ENCODE measurements at places on chromosomes 13 and 19.

DNA sequence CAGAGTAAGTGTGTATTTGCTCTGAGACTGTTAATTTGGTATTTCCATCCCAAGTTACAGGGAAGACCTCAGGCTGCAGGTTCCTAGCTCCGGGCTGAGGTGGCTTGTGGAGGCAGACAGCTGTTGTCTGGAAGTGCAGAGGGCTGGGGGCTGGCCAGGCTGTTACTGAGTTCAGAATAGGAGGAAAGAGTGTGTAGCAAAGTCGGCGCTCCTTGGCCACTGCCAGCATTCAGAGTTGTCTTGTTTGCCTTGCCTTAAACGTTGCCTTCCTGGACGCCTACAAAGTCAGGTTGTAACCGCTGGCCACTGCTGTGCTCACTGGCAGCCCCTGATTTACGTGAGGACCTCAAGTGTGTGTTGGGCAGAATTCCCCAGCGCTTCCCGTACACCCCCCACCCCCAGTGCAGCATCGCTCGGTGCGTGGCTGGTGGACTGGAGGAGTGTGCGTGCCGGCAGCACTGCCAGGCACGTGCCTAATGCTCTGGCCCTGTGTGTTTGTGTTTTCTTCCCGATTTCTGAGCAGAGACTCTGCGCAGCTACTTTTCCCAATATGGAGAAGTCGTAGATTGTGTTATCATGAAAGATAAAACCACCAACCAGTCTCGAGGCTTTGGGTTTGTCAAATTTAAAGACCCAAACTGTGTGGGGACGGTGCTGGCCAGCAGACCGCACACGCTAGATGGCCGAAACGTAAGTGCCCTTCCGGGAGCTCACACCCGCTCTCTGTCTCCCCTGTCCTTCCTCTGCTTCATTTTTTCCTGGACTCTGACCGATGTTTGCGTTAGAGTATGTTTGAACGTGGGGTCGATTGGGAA lies 10.5 kb downstream of the DAZAP1 start:
- no peak overlapping the region for H3K4me3 ChIP-seq
- H3K27ac ChIP-seq: no peak overlapping the region
- no peaks in the 10 kb centered on the region for H3K27me3 ChIP-seq
- H3K4me1 ChIP-seq: peaks cover 8% of the 10 kb centered on the region

DNA sequence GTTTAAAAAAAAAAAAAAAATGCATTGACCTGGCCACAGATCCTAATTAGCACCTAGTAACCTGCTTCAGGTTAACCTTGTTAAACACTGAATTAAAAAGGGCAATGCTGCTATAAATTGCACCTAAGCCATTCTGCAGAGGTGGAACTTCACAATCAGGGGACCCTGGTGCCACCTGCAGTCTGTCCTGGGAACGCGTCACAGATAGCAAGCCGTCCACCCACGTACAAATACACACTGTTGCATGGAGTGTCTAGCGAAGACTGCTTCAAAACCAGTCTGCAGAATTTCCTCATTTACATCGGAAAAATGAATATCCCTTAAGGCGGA lies 169.3 kb downstream of the COL4A1 start:
- peaks cover 17% of the 10 kb centered on the region for H3K4me1 ChIP-seq
- no peak overlapping the region for H3K27ac ChIP-seq
- H3K27me3 ChIP-seq: no peaks in the 10 kb centered on the region
- H3K36me3 ChIP-seq: no peaks in the 10 kb centered on the region

DNA sequence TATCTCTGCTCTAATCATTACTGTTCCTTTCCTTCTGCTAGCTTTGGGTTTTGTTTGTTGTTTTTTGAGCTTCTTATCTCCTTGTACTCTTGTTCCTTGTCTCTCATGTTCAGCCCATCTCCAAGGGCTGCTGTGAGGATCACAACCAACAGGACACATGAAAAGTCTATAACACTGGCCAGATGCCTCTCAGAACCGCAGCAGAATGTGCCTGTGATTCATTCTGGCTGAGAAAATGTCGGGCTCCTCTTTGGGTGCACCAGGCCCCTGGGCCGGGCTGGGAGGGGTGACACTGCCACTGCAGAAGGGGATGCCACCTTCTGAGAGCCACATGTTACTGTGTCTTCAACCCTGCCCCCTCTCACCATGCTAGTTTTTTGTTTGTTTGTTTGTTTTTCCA lies 48.0 kb downstream of the GGACT start:
- H3K36me3 ChIP-seq: no peaks in the 10 kb centered on the region
- no peak for DNase-seq
- H3K4me1 ChIP-seq: no peaks in the 10 kb centered on the region
- H3K27ac ChIP-seq: no peak overlapping the region
- no peaks in the 10 kb centered on the region for H3K27me3 ChIP-seq

DNA sequence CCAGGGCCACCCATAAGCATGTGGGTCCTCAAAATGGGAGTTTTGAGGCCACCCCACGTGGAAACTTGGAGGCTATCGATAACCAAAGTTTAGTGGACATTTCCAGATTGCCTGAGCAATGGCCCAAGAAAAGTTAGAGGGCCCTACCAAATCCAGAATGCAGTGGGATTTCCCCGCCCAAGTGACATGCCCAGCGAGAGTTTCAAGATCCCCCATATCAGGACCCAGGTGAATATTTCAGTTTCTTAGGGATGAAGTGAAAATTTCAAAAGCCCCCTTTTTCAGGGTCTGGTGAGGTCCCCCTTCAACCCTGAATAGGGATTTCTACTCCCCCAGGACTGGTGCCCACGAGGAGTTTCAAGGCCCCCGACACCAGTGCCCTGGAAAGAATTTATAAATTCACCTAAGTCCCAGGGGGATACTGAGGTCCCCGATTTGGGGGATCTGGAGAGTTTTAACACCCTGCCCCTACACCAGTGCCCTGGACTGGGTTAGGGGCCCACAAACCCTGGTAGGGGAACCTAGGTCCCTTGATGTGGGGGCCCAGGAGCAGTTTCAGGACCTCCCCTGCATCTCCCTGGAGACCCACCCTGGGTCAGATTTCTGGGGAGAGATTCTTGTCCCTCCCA lies 695 bp downstream of the BST2 start:
- H3K36me3 ChIP-seq: no peaks in the 10 kb centered on the region
- peak overlapping the region; percentile 51 for H3K27ac ChIP-seq
- no peaks in the 10 kb centered on the region for H3K27me3 ChIP-seq
- no peak for DNase-seq
- H3K4me3 ChIP-seq: no peak overlapping the region
- H3K4me1 ChIP-seq: peaks cover 3% of the 10 kb centered on the region

GRCh38 chr13:22240716-22241115 lies 569.8 kb downstream of the FGF9 start:
- no peaks in the 10 kb centered on the region for H3K27me3 ChIP-seq
- no peak overlapping the region for H3K4me3 ChIP-seq
- H3K4me1 ChIP-seq: peaks cover 9% of the 10 kb centered on the region
- H3K27ac ChIP-seq: no peak overlapping the region
- DNase-seq: no peak

GRCh38 chr19:1177322-1178114 lies 3.5 kb upstream of the SBNO2 start:
- H3K4me3 ChIP-seq: no peak overlapping the region
- DNase-seq: peak; percentile 65
- no peaks in the 10 kb centered on the region for H3K27me3 ChIP-seq

DNA sequence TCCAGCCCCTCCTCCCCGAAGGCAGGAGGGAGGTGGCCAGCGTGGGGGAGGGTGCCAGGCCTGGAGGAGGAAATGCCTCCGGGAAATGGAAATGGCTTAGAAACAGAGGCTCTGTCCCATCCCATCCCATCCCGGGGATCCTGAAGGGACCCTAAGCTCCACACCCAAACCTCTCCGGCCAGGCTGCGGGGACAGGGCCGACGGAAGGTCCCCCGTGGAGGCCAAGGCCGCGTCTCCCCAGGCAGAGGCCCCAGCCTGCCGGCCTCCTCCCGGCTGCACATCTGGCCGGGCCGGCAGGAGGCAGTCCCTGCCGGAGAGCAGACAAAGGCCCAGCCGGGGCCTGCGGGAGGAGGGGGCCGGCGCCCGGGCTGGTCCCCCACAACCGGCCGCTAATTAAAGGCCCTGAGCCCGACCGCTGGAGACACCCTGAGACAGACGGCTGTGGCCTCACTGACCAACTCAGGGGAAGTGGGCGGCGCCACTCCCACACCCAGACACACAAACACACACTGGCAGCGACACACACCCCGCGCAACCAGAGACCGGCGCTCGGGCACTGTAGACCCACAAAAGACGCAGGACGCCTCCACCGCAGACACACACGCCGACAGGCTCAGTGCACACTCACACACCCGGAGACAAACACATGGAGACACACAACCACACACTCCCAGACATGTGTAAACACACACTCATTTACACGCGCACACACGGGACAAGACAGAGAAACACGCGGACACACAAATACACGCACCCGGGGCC lies 1.1 kb downstream of the ADAMTS10 start:
- no peaks in the 10 kb centered on the region for H3K36me3 ChIP-seq
- H3K27me3 ChIP-seq: no peaks in the 10 kb centered on the region
- peaks cover 9% of the 10 kb centered on the region for H3K4me1 ChIP-seq
- DNase-seq: peak; percentile 90

DNA sequence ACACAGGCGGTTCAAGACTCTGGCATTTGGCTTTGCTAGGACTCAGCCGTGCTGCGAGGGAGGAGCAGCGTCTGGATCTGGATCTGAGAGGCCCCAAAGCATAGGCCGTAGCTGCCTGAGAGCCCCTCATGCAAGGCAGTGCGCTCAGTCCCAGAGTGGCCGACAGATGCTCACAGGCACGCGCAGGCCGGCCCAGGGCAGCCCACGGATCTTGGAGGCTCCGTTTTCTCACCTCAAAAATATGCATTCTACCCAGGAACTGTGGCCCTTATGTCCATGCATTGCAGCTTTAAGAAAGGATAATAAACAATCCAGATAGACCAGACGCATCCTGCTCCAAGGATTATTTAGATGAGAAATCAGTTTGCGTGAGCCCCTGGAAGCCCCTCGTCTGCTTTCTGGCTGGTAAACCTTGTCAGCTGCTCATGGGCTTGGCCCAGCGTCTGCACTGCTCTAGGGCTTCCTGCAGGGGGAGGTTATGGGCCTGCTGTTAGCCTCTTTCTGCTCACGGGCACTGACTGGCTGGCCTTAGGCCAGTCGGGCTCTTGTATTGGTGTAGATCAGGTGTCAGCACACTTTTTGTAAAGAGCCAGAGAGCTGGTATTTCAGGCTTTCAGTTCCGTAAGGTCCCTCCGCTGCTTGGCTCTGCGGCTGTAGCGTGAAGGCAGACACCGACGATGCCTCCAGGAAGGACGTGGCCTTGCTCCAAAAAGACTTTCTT lies 24.2 kb downstream of the TEX29 start:
- no peaks in the 10 kb centered on the region for H3K4me1 ChIP-seq
- no peaks in the 10 kb centered on the region for H3K36me3 ChIP-seq
- H3K4me3 ChIP-seq: no peak overlapping the region
- no peak overlapping the region for H3K27ac ChIP-seq

- no peak overlapping the region for H3K27ac ChIP-seq
- DNase-seq: no peak
- H3K4me3 ChIP-seq: no peak overlapping the region
- no peaks in the 10 kb centered on the region for H3K4me1 ChIP-seq
- H3K36me3 ChIP-seq: no peaks in the 10 kb centered on the region
These were observed 472.8 kb downstream of the FGF9 start for GRCh38 chr13:22143671-22144070.

DNA sequence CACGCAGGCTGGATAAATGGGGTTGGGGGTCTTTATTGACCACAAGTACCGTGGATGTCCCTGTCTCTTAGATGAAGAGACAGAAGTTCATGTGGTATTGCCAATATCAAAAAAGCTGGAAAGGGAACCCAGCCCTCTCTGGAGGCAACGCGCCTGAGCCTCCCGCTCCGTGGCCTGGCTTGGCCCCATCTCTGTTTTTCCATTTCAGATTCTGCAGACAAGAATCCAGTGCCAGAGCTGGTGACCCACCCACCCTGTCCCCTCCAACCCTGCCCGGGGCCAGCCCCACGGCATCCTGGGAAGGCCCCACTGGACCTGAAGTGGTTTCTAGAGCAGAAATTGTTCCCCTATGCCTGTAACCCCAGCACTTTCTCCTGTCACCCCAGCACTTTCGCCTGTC lies 57.7 kb downstream of the PTPRS start:
- peaks cover 5% of the 10 kb centered on the region for H3K36me3 ChIP-seq
- no peaks in the 10 kb centered on the region for H3K4me1 ChIP-seq
- H3K27me3 ChIP-seq: no peaks in the 10 kb centered on the region
- no peak overlapping the region for H3K4me3 ChIP-seq
- H3K27ac ChIP-seq: no peak overlapping the region

DNA sequence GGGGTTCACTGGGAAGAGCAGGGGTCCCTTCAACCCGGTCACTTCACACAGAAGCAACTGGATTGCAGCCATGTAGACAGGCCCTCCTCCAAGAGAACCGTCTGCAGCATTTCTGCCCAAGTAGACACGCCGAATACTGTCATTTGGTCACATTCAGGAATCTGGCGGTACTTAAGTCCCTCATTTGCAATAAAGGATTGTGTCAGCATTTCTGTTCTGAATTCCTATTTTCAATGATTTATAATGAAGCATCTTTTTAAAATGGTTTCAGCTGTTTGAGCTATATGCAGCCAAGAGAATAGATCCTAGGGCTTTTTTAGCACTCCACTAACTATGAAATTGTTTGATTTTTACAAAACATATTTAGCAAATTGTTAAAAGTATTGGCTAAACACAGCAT lies 143.5 kb upstream of the SOX1 start:
- no peaks in the 10 kb centered on the region for H3K27me3 ChIP-seq
- H3K36me3 ChIP-seq: no peaks in the 10 kb centered on the region
- no peak for DNase-seq
- H3K4me3 ChIP-seq: no peak overlapping the region
- no peak overlapping the region for H3K27ac ChIP-seq

DNA sequence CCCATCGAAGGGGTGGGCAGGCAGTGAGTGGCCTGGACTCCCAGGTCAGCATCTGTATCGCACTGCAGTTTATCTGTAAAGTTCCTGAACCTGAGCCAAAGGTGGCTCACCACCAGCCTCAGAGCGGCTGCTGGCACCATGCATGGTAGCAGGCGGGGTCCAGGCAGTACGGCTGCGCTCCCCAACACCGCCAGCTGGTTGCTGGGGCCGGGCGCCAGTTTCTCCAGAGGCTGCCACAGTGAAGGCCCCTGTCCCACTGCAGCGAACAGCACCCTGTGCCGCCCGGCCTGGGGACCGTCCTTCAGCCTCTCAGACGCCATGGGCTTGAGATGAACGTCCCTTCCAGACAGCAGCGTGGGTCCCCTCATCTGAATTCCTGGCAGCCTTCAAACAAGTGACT lies 109.8 kb downstream of the KDM4B start:
- H3K27ac ChIP-seq: no peak overlapping the region
- H3K4me1 ChIP-seq: no peaks in the 10 kb centered on the region
- DNase-seq: no peak
- H3K4me3 ChIP-seq: no peak overlapping the region
- no peaks in the 10 kb centered on the region for H3K27me3 ChIP-seq

- H3K4me1 ChIP-seq: peaks cover 8% of the 10 kb centered on the region
- no peak overlapping the region for H3K4me3 ChIP-seq
- H3K27ac ChIP-seq: no peak overlapping the region
- H3K27me3 ChIP-seq: no peaks in the 10 kb centered on the region
- DNase-seq: no peak
- H3K36me3 ChIP-seq: no peaks in the 10 kb centered on the region
These were observed 71.9 kb downstream of the CDK8 start for GRCh38 chr13:26325876-26326275.
